ENCODE measurements at places on chromosomes 1 and 21.

- DNase-seq: peak; percentile 18
Measured at GRCh38 chr21:45615145-45615711, 28.3 kb upstream of the PCBP3 start.

DNA sequence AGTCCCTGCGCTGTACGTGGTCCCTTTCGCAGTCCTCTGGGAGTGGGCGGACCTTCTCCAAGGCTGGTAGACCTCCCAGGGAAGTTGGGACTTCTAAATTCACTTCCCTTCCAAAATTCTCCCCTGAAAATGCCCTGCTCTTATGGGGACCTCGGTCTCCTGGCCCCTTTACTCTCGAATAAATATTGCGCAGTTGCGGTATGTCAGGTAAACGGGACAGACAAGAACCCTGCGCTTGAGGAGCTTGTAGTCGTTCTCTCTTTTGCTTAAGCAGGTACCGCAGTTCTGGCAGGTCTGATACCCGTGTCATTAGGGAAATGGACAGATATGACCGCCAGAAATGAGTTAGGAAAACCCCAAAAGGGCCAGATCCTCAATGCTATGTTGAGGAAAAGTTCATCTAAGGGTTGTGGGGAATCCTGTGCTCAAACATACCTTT lies 561 bp downstream of the KIF2C start:
- DNase-seq: peak; percentile 40

DNA sequence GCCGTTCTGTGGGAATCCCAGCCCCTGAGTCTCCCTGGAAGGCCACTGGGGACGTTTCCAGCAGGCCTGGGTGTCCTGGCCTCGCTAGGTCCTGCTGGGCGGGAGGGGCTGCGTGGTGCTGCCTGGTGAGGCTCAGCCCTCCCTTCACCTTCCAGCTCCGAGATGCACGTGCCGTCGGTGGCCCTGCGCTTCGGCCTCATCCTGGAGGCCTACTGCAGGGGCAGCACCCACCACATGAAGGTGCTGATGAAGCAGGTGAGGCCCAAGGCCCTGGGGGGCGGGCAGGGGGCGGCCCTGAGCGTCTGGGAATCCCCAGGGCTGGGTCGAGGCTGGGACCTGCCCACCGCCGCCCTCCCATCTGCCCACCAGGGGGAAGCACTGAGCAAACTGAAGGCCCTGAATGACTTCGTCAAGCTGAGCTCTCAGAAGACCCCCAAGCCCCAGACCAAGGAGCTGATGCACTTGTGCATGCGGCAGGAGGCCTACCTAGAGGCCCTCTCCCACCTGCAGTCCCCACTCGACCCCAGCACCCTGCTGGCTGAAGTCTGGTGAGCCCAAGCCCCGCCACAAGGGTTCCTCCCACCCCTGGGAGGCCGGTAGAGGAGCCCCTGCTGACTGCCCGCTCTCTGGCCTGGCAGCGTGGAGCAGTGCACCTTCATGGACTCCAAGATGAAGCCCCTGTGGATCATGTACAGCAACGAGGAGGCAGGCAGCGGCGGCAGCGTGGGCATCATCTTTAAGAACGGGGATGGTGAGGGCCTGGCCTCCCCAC lies 70.3 kb downstream of the PIK3CD start:
- DNase-seq: peak; percentile 78

DNA sequence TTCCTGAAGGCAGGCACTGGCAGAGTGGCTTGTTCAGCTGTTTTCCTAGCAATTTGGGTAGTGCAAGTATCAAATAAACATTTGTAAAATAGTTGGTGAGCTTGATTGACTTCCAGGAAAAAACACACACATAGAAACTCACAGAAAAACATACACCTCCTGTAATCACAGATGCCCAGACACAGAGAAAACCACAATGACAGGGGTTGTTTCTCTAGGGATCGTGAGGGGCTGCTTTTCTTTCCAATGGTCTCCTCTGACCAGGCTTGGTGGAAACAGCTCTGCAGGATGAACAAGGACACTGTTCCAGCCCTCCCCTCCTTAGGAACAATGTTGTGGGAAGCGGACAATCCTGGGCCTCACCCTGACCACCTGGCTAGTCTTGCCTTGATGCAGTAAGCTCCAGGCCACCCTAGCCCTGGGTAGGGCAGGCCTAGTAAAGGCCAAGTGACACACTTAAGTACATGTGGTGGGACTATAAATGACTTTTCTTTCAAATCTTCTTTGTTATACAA lies 142.5 kb upstream of the HMGB4 start:
- DNase-seq: no peak

DNA sequence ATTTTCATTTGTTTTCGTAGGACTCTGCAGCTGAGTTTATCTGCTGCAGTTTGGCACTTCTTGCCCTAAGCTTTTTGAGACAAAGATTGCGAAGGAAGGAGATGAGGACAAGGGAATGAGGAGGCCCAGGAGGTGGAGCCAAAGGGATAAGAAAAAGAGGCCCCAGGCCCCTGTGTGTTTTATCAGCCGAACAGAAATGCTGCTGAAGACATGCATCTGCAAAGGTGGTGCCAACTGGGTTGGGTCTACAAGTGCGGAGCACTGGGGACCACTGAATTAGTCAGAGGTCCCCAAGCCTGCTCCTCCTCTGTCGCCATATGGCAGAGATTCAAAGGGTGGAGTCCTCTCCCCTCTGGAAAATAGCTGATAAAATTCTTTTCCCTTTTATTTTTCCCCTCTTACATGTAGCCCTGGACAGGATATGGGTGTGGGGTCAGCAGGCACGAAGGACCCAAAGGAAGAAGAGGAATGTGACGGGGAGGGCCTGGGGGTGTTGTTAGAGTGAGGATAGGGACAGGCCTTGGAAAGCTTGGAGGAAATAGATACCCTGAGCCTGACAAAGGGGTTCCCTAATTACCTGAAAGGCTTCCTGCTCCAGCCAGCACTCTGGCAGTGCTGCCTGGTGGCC lies 2.7 kb downstream of the CD34 start:
- no peak for DNase-seq
